Activated CD8-positive, alpha-beta memory T cell treated with anti-CD3 and anti-CD28 coated beads for 1 hour (primary cell): ENCODE measurements at places on chromosomes 2 and 18.

DNA sequence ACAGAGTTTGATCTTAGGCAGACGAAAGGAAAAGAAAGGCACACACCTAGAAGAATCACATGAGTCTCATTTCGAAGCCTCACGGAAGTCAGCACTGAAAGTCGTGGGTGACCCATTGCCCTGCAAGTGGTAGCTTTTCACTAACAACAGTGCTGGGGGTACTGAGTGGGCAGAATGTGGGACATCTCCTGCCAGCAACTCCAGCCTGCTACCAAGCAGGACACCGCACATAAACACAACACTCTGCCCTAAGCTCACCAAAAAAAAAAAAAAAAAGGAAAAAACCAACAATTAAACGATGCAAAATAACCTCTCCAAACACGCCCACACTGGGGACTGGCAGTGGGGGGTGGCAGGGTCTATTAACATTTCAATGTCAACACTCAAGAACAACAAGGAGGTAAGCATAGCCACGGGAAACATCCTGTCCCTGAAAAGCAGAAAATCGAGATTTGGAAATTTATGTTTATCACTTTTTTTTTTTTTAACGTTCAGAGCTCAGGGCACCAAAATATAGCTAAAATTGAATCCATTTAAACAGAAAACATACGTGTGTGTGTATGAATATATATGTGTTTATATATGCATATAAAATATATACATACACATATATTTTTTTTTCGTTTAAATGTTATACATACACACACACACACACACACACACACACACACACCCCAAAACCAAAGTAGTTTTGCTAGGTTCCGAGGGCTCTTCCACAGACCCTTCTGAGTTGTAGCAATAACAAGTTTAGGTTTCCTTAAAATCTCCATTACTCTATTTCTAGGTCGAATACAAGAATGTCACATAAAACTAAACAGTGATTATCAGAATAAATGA lies 2.2 kb downstream of the INO80D start:
- DNase-seq: no peak

GRCh38 chr18:74840492-74841167 lies 243.0 kb downstream of the ZNF407 start:
- no peak for DNase-seq

GRCh38 chr2:203543898-203544328 lies 8.8 kb upstream of the RAPH1 start:
- DNase-seq: no peak

GRCh38 chr2:71361631-71362030 lies 30.0 kb downstream of the ZNF638 start:
- no peak for DNase-seq

DNA sequence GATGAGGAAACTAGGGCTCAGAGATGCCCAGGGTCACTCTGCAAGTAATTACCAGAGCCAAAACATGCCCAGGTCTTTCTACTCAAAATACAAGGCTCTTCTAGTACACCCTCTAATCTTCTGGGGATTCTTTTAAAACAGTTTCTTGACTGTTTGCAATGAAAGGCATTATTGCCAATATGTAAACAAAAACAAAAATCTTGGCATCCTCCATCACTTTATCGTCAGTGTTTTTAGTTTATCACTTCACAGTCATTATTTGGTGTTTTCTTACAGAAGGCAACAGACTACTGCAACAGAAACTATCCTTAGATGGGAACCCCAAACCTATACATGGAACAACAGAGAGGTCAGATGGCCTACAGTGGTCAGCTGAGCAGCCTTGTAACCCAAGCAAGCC lies 71.0 kb downstream of the KCTD18 start:
- DNase-seq: no peak

DNA sequence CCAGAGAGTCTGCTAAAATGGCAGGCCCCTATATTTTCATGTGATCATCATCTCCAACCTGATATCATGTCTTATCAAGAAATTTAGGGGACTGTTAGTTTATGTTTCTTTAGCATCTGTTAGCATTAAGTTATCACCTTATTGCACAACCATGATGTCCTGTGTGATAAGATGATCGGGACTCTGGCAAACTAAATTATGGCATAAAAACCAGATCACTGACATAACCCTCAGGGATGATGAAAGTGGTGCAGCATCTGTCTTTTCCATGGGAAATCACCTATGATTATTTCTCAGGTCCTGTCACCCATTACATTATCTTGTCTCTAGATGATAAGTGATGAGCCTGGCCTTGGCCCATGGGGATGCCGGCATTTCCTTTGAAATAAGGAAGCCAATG lies 458.6 kb upstream of the DCC start:
- no peak for DNase-seq

- DNase-seq: no peak
These were observed 6.8 kb downstream of the MBD2 start for GRCh38 chr18:54217624-54218023.

DNA sequence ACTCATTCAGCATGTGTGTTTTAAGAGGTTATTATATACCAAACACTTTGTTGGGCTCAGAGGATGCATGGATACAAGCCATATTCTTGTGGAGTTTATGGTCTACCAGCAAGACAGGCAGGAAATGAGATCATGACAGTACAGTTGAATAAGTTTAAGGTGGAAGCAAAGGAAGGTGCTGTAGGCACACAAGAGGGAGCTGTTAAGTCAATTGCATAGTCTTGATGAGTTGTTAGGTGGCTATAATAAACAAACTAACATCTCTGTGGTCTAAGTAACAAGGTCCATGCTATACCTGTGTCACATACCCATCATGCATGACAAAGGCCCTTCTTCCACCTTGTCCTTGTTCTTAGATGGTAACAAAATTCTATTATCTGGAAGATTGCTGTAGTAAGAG lies 538.3 kb downstream of the CNTNAP5 start:
- DNase-seq: no peak

DNA sequence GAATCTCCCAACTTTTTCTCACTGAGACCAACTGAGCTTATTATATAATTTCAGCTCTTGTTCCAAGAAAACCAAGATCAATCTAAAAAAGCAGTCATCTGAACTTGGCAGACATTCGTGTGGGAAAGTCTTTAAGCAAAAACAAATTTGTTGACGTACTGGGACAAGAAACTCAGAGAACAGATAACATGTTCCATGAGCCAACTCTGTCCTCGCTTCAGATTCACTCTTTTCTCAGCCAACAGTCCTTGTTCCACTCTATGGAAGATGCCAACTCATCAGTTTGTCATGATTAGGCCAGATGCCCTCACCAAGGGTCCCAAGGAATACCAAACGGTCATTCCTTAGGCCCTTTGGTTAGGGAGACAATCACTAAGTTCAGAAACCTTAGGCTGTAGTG lies 224.2 kb upstream of the CTAGE1 start:
- no peak for DNase-seq

GRCh38 chr2:13009027-13009642 lies 292.4 kb downstream of the TRIB2 start:
- no peak for DNase-seq

GRCh38 chr18:48455555-48456478 lies 46.6 kb upstream of the ZBTB7C start:
- peak; percentile 14 for DNase-seq

DNA sequence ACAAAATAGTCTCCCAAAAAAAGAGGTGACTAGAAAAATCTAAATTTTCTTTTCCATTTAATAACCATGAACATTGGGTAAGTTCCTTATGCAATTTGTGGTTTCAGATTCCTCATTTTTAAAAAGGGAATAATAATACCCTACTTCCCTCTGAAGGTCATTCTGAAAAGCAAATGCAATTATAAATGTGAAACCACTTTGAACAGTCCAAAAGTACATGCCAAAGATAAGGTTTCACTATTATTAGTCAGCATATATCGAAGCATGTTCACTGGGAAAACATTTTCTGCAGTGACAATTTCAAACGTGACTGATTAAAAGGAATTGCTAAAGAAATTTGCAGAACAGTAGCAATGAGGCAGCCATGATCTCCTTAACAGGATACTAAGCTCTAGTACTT lies 100.1 kb upstream of the RNF152 start:
- no peak for DNase-seq

DNA sequence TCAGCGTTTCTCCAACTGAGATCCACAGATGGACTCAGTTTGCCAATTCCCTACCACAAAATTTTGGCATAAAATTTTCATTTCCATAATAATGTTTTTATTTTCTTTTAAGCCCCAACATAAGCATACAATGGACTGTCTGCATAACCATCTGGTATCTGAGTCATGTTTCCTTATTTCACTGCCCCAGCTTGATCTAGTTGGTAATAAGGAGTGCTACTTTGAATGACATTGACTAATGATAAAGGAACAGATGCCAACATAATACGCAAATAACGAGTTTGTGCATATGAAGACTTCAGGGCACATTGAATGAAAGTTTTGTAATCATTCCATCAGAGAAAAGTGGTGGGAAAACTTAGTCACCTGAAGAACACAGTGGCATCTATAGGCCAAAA lies 8.8 kb upstream of the MBD2 start:
- DNase-seq: no peak

- DNase-seq: no peak
These were observed 530.6 kb downstream of the ERBB4 start for GRCh38 chr2:212007972-212008371.

DNA sequence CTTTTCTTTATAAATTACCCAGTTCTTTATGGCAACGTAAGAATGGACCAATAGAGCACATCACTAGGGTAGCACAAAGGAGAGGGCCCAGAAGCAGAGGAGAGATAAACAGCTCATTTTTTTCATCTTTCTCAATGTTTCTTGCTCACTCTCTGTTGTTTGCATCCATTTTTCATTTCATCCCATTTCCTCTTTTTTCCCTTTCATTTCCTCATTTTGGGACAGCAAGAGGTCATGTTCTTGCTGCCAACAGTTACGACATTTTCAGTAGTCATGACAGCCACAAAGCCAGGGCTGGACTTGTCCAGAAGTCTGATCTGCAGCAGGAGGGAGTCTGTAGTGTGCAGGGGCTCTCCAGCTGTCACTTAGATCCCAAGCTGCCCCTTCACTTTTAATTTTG lies 52.7 kb upstream of the CYP1B1 start:
- no peak for DNase-seq
